Umbilical cord (tissue), 2 donors: ENCODE measurements at places on chromosomes 6 and 20. TPM values are rescaled to one million over a fixed set of nuclear protein-coding genes. Genes with fewer than 3 reads are reported as not detected.

GRCh38 chr6:8513174-8513573 lies 77.8 kb upstream of the SLC35B3 start:
- no peak for DNase-seq

DNA sequence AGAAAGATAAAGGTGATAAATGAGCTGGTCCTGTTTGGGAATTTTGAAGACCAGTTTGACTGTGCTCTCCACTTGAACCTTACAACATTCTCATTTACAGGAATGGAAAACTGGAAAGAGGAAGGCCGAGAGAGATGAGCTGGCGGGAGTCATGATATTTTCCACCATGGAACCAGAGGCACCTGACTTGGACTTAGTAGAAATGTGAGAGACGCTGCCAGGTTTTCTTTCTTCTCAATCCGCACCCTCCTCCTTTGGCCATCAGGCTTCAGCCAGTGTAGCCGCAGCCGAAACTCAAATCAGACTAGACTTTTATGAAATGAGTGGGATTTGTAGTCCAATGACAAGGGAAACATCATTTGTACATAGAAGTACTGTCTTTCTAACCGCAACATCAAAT lies 54.7 kb upstream of the SYNJ2 start:
- DNase-seq: no peak

DNA sequence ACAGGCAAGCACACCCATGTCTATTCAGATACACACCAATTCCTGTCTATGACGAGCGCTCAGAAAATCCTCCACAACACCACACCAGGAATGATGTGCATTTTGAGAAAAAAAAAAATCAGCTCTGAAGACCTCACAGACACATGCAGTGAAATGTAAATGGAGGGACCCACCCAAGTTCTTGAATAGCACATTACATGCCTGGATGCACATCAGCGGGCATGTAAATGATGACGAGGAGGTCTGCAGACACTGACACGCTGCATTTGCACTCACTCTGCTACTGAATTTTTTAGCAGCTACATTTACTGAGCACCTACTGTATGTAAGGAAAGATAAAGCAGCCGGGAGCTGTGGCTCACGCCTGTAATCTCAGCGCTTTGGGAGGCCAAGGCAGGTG lies 14.7 kb downstream of the NRSN2 start:
- no peak for DNase-seq

DNA sequence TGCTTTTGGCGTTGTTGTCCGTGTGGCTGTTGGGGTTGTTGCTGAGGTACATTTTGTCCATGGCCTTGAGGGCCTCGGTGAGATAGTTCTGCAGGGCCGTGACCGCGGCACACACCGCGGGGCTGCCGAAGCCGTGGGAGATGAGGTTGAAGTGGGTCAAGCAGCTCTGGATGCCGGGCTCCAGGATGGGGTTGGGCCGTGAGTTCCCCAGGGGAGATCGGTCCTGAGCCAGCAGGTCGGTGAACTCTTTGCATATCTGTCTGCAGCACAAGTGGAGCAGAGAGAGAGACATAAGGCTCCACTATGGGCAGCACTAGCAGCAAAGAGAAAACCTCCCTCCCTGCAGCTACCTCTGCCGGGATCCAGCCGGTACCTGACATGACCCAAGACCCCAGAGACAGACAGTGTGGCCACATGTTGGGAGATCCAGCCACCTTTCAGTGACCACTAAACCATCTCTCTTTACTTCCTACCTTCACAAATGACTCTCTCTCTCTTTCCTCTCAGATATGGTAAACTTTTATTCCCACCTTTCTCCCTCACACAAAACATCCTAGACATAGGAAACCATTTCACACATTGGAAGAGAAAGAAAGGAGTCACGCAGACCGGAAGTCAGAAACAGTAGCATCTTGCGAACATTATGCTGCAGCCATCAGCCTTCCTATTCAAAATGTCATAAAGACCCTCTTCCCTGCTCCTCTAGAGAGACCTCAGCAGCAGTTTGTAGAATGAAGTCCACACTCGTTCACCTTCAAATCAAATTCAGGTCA lies 16.2 kb downstream of the TFAP2A start:
- no peak for DNase-seq

- DNase-seq: no peak
Observed at GRCh38 chr6:5673019-5673790, 333.5 kb downstream of the NRN1 start.

GRCh38 chr6:14781772-14782525 lies 463.9 kb upstream of the JARID2 start:
- DNase-seq: no peak

DNA sequence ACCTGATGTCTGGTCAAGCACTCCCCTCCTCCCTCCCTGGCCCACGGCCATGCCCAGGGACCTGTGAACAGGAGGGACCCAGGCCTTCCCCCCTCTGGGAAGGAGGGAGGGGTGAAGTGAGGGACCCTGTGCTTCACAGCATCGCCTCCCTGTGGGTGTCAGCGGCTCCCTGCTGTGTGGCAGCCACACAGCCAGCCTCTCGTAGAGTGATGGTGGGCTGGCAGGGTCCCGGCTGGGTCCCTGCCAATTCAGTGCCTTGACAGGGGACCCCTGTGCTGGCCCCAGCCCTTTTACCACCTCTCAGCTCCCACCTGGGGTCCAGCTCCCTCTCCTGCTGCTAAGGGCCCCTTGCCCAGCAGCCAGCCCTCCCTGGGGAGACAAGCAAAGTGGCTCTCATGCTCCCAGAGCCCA lies 31.3 kb upstream of the GRM4 start:
- DNase-seq: no peak

CLPSL2 gene
- total RNA-seq: not detected

EPHA7 gene
- total RNA-seq: 6.7 TPM

C20orf204 gene
- total RNA-seq: 1.2 TPM

TNFRSF21 gene
- total RNA-seq: 13.0 TPM

C6orf62 gene
- 52.5 TPM for total RNA-seq

ABT1 gene
- total RNA-seq: 5.1 TPM

SAPCD1 gene
- not detected for total RNA-seq
